ENCODE measurements at places on chromosomes 5 and 9.

GRCh38 chr9:136399176-136400037 is 563 bp downstream of the SNAPC4 start:
- DNase-seq, result peak; percentile 53

DNA sequence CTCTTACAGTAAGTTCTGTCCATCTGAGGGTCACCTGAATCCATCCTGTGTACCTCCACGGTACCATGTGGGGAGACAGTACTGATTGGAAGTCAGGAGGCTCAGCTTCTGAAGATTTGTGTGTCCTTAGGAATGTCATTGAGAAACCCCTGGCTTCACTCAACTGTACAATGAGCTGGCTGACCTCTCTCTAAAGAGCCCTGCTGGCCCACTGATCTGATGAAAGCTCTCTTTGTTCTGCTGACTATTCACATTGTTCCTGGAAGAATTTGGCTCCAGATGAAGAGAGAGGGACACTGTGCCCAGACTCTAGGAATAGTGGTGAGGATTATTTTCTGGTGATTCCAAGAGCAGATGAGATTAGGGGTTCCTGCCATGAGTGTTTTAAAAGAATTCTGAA is 141.2 kb downstream of the LURAP1L start:
- DNase-seq, result no peak

DNA sequence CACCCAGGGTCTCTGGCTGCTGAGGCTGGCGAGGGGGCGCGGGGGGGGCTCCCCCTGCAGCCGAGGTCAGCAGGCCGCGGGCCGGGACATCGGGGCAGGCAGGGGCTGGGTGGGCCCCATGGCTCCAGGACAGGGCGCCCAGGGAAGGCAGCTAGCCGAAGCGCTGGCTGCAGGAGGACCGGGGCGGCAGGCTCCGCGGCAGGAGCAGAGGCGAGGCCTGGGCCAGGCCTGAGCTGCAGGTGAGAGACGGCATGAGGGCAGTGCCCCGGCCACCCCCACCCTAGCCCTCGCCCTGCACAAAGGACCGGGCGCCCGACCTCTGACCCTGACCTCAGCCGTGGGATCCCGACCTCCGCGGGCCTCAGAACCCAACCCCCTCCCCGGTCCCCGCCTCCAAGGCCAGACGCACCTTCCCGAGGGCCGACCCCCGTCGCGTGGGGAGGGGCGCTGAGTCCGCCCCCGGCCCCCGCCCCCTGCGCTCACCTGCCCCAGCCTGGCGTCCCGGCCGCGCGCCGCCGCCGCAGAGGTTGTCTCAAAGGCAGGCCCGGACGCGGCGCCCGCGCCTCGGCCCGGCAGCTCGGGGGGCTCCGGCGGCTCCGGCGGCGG is 431 bp downstream of the RNF208 start:
- DNase-seq, result no peak

GRCh38 chr9:124012368-124013301 is 1.1 kb downstream of the LHX2 start:
- no peak for DNase-seq

DNA sequence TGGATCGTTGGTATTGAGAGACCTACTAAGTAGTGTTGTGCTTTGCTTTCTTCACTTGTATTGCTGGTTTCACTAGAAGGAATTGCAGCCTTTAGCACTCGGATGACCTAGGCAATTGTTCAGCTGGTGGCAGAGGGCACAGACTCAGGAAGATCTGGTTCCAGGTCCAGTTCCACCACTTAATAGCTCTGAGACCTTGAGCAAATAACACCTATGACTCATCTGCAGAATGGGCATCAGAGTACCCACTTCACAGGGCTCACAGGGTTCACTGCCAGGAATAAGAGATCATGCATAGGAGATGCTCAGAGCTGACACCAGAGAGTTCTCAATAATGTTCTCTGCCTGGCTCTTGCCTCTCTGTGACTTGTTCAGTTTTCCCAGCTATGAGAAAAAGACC is 133.6 kb downstream of the SIL1 start:
- no peak for DNase-seq

DNA sequence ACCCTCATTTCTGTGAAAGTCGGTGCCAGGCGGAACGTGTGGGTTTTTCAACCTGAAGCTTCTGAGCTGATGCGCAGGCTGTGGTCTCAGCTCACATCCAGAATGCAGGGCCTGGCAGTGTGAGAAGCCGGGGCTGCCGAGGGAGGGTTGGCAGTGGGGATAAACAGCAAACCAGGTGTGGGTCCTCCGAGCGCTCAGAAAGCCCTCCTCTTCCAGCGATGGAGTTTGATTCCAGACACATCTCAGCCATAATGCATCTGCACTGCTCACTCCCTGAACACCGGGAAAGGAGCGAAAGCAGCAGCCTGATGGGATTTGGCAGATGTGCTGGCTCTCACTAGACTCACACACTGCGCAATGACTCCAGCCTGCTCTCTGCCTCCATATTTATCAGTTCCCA is 280.1 kb downstream of the HSPA4 start:
- no peak for DNase-seq
